ENCODE measurements at places on chromosomes 3 and 15.
A peak's percentile ranks its signal among the peaks of the same experiment; 100 is the strongest.

DNA sequence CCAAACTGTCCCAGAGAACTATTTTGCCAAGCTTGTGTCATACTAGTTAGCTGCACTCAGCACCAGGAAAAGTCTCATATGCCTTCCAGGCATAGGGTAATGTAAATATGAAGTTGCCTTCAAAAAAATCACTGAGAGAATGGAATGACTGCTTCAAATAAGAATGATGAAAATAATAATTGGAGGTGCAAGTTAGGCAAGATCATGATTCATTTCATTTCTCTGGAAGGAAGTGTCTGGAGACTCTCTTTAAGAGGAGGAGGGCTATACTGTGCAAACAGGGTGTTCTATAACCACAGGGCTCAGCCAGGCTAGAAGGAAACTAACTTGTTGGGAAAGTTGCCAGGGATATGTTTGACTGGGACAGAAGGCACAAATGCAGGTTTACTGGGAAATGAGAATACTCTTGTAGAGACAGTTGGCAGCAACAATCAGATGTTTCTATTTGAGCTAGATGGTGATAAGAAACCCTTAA is 4.3 kb downstream of the SIDT1 start:
- DNase-seq = no peak

GRCh38 chr3:194355379-194355778 is 4.3 kb upstream of the CPN2 start:
- DNase-seq = no peak

DNA sequence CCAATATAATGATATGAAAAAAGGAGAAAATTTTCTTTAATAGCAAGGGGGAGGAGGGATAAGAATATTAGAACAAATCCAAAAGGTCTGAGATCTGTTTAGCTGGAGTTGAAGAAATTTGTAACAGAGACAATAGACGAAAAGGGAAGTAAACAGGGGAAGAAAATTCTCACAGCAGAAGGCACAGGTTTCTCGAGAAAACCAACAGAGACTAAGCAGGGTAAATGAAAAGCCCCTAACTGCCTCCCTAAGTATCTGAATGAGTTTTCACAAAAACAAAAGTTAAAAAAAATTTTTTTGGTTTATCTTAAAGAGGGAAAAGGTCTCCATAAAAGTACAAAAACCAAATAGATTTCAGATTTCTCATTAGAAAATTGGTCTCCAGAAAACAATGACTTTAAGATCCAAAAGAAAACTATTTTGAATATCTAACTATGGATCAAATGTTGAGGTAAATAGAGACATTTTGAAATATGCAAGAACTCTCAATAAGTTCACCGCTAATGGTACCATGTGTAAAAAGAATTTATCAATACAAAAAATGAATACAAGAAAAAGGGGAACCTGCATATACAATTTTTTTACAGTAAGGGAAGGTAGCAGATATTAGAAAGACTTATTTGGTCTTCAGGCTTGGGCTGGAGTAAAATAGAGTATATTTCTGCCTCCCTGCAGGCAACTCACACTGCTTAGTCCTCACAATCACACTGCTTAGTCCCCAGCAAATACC is 23.9 kb upstream of the NEK10 start:
- no peak for DNase-seq

- no peak for DNase-seq
These were observed 286.7 kb downstream of the ROBO2 start for GRCh38 chr3:77326586-77326985.

DNA sequence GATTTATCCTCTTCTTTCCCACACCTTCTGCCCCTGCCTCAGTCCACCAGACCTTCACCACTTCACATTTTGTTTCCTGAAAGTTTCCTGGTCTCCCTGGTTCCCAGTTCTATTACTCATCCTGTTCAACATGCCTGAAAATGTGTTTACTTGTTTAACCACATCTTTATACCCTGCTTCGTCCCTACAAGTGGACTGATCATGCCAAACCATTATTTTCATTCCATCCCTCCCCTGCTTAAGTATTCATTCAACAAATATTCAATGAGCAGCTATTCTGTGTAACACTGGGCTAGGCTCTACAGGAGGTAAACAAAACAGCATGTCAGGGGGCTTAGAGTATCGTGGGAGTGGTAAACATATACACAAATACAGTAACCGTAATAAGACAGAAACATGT is 5.5 kb downstream of the MYO5A start:
- peak; percentile 67 for DNase-seq

DNA sequence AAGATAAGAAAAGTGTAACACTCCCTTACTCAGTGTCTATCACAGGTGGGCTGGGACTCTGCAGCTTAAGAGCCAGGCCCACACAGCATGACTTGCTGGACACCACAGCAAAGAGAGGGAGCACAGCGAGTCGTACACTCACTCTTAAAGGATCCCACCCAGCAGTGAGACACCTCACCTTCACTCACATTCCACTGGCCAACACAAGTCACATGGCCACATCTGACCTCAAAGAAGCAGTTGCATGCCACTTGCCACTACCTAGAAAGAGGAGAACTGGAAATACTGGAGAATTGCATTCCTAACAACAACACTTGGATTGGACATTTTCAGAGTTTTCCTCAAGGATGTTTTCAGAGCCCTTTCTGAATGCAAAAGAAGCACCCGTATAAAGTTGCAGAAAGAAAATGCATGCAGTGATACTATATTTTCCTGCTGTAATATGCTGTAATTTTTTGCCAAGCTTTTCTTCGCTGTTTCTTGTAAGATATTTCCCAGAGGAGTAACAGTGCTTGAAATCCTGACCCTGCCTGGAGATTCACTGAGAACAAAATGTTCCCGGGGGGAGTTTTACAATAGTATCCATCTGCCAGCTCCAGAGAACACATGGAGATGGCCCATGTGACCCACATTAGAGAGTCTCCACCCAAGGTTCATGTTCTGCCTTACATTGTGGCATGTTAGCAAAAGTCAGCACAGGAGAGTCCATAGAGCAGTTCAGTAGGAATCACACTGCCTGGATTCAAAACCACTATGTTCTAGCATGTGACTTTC is 42.2 kb downstream of the TRIM42 start:
- no peak for DNase-seq

DNA sequence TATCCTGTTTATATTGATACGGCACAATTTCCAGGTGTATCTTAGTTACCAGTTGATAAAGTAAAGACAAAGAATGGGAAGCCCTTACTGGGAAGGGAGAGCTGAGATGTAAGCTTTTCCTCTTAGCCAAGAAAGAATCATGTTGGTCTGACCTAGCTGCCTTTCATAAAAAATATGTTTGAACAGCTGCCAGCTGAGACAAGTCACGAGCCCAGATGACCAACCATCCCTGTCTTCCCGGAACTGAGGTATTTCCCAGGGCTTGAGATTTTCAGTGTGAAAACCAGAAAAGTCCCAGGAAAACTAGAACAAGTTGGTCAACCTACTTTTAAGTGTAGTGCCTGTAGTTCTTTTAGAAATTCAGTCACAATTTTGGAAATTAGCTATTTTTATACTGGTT is 3.6 kb upstream of the MYH15 start:
- peak; percentile 15 for DNase-seq

DNA sequence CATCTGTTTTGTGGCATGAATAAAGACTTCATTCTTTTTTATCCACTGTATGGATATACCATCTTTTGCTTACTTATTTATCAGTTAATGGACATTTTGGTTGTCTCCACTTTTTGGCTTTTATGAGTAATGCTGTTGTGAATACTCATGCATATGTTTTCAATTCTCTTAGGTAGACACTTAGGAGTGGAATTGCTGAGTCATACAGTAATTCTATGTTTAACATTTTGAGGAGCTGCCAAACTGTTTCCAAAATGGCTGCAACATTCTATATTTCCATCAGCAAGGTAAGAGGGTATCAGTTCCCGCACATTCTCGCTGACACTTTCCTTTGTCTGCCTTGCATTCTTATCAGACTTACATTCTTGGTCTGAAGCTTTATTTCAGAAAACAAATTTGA is 191.1 kb downstream of the WNT5A start:
- peak; percentile 78 for DNase-seq

DNA sequence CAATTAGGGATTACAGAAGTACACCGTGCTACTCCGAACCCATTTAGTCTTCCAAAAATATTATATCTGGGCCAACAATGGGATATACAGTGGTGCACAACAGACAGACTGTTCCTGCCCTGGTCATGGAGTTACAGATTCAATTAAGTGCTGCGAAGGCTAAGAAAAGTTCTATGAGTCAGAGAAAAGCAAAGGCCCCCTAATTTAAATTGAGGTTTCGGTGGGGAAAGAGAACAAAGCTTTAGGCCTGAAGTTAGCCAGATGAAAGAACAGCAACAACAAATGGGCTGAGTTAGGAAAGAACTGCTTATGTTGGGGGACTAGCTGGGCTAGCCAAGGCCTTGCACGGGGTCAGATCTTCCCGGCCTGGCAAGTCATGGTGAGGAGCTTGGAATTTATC is 131.8 kb downstream of the MDFIC2 start:
- no peak for DNase-seq

DNA sequence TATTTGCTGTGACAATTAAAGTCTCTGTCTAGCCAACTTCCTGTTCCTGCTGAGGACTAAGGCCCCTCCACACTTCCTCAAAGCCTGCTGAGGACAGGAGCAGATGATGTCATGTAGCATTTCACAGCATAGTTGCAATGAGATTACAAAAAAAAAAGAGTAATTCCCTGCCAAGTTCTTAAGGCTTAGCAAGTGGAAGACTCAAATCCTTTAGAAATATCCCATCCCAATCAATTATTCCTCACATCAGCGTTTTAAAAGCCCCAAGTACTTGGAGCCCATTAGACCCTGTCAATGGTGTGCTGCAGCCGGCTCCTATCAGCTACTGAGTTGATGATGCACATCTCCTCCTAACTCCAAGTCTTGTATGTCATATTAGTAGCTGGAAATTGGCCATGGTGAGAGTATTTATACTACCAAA is 51.7 kb downstream of the TRANK1 start:
- peak; percentile 61 for DNase-seq

- peak; percentile 93 for DNase-seq
These were observed 24.7 kb downstream of the GPR15 start for GRCh38 chr3:98556164-98557130.

GRCh38 chr15:41013691-41014414 is 60.6 kb downstream of the CHAC1 start:
- DNase-seq = no peak

DNA sequence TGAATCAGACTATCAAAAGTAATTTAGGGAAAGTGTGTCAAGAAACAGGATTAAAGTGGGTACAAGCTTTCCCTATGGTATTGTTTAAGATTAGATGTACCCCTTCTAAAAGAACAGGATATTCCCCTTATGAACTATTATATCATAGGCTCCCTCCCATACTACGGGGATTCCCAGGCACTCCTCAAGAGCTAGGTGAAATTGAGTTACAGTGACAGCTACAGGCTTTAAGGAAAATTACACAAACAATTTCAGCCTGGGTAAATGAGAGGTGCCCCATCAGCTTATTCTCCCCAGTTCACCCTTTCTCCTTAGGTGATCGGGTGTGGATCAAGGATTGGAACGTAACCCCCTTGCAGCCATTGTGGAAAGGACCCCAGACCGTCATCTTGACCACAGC is 240.8 kb upstream of the CNTN6 start:
- DNase-seq = no peak

DNA sequence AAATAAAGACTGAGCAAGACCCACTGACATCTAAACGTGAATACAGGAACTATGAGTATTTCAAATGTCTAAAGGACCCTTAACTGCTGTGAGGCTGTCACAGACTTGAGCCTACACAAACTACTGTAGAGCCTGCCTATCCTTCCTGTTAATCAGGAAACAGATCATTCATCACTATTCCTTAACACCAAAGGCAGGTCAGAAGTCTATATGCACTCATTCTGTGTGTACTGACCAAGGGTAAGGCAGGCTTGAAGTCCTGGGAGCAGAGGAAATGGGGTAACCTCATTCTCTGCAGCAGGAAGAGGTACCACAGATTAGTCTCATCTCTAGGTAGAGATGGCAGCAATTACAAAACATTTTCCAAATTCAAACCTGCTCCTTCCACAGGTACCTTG is 30.7 kb downstream of the NPTN start:
- no peak for DNase-seq

DNA sequence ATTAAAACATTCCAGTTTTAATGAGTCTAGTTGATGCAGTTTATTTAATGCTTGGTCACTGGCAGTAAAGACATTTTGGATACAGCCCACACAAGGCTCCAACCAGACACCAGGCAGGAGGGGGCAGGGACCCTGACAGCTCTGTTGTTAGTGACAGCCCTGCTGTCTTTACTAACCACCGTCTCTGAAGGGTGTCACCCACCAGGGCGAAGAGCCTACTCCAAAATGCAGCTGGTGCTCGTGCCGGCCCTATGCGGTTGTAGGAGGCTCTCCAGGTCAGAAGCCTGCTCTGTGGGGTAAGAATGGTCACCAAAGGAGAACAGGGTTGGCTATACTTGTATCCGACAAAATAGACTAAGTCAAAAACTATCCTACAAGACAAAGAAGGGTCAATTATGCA is 132.2 kb downstream of the ATP10A start:
- no peak for DNase-seq

DNA sequence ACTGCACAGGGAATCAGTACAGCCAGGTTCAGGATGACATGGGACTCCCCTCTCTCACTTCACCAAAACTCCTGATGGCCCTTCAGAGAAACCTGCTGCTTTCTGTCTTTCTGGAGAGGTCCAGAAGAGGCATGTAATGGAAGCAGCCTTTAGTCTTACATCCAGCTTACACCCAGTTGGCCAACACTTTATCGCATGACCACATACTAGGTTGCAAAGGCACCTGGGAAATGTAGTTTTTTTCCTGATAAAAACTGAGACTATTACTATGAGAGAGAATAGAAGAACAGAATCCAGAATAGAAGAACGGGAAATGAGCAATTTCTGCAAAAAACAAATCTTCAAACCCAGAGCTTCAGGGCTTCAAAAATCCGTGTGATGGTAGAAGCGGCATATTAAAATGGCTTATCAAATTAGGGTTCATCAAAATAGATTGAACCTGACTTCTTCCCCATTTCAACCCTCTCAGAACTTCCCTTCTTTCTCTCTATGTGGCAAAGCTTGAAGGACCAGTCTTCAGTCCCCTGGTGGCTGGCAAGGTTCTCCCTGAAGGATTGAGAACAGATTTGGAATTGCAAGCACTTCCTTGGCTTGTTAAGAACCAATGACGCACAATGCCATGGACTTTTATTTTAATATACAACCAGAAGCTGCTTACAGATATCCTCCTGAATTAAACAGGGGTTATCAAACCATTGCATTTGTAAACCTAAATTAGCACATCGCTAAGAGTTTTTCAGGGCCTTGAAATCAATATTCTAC is 34.4 kb downstream of the CORO2B start:
- DNase-seq = no peak

DNA sequence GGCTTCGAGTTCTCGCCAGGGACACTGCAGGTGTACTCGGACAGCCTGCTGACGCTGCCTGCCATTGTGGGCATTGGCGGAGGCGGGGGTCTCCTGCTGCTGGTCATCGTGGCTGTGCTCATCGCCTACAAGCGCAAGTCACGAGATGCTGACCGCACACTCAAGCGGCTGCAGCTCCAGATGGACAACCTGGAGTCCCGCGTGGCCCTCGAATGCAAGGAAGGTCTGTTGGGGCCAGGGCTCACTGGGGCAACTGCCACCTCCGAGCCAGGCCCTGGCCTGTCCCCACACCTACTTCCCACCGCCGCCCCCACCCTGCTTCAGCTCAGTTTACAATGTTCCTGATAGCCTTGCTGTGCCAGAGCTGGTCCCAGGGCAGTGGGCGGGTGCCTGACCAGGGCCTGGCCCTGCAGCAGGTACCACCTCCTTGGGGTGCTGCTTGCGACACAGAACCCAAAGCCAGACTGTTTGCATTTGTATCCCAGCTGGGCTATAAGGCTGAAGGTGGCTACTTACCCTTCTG is 35.5 kb downstream of the PLXNA1 start:
- DNase-seq = no peak

All from RPMI7951 (cell line).